Activated CD4-positive, alpha-beta T cell treated with anti-CD3 and anti-CD28 coated beads, Interleukin-2, amount 10 ng/mL, durations not matched to agents 24 days and 14 days (primary cell): ENCODE measurements at places on chromosomes 3 and 15. TPM values are rescaled to one million over a fixed set of nuclear protein-coding genes. Genes with fewer than 3 reads are reported as not detected.

Gene CDHR4
- not detected in 2 replicates for total RNA-seq

Gene PRR20G
- total RNA-seq, result not detected in 2 replicates

Gene CERS3
- 0.21 and 0.40 TPM in 2 replicates for total RNA-seq

Gene SLC2A2
- total RNA-seq, result not detected in 2 replicates

Gene CLRN1
- not detected in 2 replicates for total RNA-seq

Gene ZBED2
- 587 and 596 TPM in 2 replicates for total RNA-seq
